ENCODE measurements at places on chromosomes 2 and 18. TPM values are rescaled to one million over a fixed set of nuclear protein-coding genes. Genes with fewer than 3 reads are reported as not detected.
A peak's percentile ranks its signal among the peaks of the same experiment; 100 is the strongest.

GRCh38 chr2:53880756-53881155 is 21.0 kb upstream of the GPR75 start:
- no peak for DNase-seq

DNA sequence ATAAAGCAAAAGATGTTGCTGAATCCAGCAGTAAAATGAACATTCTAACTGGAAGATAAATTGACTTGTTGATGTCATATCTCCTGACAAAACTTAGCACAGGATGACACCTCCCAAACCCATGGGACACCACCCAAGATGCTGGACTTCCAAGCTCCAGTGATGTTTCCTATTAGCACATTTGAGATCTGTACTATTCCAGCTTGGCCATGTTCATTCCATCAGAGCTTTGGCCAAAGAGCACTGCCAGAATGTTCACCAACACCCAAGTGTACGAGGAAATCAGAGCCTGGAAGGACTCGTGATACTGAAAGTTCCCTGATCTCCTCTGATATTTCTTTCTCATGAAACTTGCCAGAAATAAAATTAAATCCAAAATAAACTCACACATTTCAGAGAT is 44.7 kb downstream of the PID1 start:
- no peak for DNase-seq

DNA sequence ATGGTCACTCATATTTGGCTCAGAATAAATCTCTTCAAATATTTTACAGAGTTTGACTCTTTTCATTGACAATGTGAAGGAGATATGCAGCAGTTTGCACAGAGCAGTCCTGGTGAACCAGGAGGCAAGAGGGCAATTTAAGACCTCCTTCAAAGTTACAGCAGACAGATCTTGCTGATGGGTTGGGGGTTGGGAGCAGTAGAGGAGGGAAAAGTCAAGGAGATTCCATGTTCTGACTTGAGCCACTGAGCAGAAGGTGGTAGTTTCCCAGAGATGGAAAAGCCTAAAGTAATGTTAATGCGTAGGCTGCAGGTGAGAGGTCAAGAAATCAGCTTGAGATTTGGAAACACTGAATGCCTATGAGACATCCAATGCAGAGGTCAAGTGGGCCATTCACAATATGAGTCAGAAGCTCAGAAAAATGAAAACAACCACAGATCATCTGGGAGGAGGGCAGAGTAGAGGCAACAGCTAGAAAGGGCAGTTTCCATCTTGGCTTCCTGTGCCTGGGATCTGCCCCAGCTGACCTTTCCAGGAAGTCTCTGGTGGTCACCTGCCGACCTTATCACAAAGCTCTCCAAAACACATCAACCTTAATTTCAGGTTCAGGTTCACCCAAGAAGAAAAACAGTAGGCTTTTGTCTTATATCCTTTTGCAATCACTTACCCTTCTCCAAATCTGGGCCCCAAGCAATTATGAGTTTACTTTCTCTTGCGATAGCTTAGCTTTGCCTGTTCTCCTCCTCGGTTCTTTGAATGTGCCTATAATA is 197.5 kb upstream of the ARL4C start:
- DNase-seq = no peak

GRCh38 chr2:98378901-98379300 is 32.6 kb downstream of the CNGA3 start:
- DNase-seq = no peak

- no peak for DNase-seq
Measured at GRCh38 chr2:107473150-107473549, 353.5 kb upstream of the RGPD4 start.

GRCh38 chr2:181438261-181438660 is 18.9 kb upstream of the ITGA4 start:
- no peak for DNase-seq

DNA sequence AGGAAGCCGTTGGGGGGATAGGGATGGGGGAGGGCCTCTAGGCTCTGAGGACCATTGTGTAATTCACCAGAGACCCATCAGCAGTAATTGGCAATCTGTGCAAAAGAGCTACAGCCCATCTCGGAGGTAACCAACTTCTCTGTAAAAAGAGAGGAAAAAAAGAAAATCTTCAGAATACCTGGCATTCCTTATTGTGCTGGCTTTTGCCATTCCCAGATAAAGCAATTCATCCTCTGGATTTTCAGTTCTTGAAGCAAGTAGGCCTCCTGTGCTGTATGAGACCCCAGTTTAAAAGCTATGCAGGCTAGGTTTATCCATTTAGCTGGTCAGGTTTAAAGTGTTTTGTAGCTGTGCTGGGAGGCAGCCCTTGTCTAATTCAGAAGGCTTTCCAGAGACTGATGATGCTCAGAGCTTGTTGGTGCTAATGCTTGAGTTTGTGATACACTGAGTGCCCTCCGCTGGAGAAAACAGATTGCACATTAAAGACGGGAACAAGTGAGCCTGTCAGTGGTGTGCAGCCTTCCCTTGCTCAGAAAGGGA is at the start of gene LRRTM4:
LRRTM4 (minus strand) TSS at position 446 of the 540 bp plus-strand sequence.
- DNase-seq = no peak

DNA sequence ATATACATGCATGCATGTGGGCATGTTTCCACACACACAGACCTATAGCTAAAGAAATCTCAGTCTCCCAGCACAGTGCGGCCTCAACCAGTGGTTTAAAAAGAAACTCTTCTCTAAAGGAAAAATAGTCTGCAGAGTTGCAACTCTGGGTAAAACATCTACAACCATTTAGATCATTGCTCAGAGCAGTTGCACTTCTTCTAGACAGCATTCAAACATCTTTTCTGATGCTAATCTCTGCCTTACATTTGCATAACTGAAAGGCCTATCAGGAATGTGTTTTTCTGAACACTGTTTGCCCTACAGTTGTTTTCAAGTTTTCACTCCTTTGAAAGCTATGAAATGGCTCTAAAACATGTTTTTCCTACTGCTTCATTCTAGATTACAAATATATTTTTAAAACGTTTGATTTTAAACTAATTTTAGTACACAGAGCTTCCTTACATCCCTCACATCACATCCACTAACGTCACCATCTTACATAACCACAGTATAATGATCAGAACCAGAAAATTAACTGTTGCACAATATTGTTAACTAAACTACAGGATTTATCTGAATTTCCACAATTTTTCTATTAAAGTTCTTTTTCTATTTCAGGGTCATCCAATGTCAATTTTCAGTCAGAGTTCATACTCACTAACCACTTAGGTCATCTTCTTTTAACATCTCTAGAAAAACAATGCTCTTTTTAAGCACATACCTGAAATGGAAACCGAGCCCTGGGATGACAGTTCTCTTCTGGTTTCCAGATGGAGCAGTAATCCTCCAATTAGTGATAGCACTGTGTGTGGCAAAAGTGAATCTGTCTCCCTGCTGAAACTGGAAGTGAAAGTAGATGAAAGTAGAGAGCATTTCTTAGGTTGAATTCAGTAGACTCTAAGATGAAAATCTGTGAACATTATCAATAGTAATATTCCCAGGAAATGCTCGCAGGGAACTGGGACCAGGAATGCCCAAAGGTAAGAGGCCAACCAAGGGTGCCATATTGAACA is 501.6 kb upstream of the GCFC2 start:
- DNase-seq = no peak

GRCh38 chr18:58609536-58609993 is 19.3 kb downstream of the ALPK2 start:
- peak; percentile 40 for DNase-seq

DNA sequence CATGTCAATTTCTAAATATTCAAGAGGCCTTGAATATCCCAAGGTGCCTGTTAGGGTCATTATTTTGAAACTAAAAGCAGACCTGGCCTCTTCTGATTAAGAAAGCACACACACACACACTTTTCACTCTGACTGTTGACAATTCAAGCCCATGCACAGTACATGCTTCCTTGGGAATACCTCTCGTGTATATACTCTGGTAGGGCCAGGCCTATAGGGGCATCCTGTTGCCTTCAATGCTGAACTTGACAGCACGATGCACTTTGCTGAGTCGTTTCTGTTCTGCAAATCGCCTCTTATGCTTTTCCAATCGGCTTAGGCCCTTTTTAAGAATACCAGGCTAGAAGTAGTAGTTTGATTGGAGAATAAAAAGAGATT is 40.6 kb downstream of the IWS1 start:
- DNase-seq = no peak

GRCh38 chr18:44539926-44540325 is 140.8 kb upstream of the SETBP1 start:
- DNase-seq = no peak

GRCh38 chr18:75071866-75072671 is 136.9 kb downstream of the PTGR3 start:
- no peak for DNase-seq

- DNase-seq = no peak
Measured at GRCh38 chr18:21663578-21663977, 41.0 kb downstream of the ABHD3 start.

DNA sequence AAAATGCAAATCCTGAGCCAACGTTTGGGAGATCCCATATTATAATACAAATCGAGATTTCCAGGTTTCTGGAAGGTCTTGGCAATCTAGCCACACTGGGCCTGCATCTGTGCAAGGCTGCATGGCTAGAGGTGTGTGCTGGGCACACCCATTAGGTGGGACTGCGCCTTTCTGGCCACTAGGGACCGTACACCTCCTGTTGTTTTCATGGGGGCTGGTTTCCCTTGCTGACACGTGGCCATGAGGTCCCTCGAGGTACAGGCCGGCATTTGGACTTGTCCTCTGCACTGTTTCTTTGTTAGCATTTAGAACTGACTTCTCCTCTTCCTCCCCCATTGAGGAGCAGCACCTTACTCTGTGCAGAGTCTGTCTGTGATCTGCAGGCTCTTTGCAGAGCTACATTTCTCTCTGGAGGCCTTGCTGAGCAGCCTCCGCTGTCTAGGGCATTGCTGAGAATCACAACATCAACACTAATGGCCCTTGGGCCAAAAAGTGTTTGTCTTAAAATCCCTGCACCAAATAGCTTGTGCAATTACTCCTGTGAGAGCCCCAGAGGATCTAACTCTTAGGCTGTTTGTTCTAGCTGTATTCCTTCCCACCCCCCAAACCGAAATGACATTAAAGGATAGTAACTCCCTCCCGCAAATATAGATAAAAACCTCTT is 131.2 kb downstream of the NEDD4L start:
- no peak for DNase-seq

CAPN13 gene
- not detected for polyA plus RNA-seq

TNFAIP6 gene
- 1.2 TPM for polyA plus RNA-seq

AGAP1 gene
- polyA plus RNA-seq = not detected

SLC25A52 gene
- not detected for polyA plus RNA-seq

PSMA8 gene
- not detected for polyA plus RNA-seq
